ENCODE measurements at places on chromosomes 3 and 15.

DNA sequence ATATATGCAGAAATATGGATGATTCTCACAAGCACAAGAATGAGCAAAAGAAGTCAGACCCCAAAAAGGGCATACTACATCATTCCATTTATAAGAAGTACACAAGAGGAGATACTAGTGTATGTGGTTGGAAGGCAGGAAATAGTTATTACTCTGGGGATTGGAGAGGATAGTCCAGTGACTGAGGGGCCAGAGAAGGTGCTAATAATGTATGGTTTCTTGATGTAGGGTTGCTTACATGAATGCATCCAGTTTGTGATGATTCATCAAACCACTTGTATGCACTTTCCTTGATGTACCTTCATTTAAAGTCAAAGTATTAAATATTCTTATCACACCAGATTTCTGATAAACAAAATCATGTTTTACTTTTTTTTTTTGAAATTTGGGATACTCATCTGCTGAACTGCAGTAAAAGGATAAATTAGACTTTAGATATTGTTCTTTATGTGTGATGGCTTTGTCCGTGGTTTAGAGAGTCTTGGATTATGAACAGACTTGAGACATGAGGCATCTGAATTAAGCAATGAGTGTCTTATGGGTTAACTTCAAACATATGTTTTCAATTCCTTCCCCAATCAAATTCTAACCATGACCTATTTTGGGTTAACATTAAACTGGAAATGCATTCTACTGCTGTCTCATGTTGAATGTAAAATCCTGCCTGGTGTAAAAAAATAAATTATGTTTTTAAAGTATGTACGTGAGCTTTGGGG, 171.2 kb downstream of the SEMA6D start:
- DNase-seq, result no peak

DNA sequence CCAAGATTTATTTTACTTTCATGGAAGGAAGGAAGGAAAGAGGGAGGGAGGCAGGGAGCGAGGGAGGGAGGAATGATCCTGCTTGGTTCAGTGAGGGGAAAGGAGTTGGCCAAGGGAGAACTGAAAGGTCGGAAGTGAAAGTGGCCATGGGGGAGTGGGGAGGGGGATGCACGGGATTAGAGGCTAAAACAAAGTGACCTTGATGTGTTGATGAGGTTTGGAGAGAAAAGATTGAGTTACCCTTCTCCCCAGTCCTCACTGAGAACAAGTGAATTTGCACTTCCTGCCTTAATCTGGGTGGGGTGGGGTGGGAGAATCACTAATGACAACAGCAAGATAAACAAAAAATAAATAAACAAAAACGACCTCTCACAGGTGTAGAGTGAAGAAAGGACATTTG, 212.0 kb upstream of the TLE3 start:
- no peak for DNase-seq

DNA sequence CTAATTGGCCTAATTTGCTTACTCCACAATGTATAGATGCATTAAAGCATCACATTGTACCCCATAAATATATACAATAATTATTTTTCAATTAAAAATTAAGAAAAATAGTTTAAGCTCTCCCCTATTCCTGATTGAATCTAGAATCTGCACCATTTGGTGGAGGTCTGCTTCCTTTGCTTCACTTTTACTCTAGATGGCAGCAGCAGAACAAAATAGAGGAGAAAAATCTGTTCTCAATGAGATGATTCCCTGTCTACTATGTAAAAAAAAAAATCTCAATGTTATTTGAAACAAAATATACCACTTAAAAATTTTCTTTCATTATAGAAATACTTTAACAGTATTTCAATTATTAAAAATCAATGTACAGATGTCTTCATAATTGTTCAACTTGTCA, 109.6 kb upstream of the FXR1 start:
- no peak for DNase-seq

DNA sequence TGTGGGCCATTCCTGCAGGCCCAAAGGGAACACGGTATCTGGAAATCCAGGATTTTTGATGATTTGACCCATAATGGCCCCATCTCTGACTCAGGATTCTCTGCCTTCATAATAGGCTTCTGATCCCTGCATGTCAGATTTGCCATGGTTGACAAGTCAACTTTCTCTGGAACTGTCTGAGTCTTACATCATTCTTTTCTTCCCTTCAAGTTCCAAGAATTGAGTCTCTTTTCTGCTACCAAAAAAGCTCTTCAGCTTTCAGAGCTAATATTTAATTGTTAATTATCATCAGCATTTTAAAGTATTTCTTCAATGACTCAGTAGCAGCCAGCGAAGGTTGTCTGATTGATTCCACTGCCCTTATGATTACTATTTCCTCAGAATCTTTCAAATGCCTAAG, 244.4 kb upstream of the COL8A1 start:
- no peak for DNase-seq

- DNase-seq, result no peak
Observed at GRCh38 chr3:186476044-186476468, 68.1 kb downstream of the CRYGS start.

DNA sequence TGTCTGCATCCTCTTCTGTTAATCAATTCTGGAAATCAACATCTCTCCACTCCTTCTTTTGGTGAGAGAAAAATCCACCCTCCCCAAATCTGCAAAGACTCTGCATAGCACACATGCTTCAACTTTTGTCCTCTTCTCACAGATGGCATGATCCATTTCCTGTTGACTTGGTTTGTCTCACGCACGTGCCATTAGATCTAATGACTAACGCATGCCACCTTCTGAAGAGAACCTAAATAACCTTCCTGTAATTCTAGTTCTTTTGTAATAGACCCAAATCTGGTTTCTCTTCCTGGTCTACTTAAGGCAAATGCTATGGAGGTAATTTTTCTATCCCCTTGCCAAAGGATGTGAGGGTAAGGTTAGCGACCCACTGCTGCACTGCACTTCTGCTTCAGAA, 51.0 kb upstream of the ATOSA start:
- no peak for DNase-seq

- no peak for DNase-seq
Observed at GRCh38 chr3:43632269-43632733, 10.5 kb upstream of the ANO10 start.

DNA sequence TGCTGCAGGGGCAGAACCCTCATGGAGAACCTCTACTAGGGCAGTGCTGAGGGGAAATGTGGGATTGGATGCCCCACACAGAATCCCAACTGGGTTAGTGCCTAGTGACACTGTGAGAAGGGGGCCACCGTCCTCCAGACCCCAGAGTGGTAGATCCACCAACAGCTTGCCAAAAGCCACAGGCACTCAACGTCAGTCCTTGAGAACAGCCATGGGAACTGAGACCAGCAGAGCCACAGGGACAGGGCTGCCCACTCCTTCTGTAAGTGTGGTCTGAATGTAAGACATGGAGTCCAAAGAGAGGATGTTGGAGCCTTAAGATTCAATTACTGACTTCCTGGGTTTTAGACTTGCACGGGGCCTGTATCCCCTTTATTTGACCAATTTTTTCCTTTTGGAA, 1451.5 kb downstream of the SI start:
- DNase-seq, result no peak

DNA sequence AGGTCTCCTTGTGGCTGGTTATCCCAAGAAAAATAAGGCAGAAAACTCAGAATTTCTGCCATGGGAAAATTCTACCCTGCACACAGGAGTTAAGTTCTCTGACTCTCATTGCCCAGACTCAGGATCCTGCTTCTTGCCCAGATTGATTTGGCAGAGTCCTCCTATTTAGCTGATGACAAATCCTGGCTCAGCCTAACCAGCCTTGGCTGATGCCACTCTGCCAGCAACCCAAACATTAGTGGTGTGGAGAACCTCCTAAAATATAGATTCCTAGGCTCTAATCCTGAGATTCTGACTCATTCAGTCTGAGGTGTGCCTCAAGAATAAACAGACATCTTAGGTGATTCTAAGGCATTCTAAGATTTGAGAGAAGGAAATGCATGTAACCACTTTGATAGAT, 60.5 kb upstream of the ACTC1 start:
- no peak for DNase-seq

GRCh38 chr3:125410922-125411321, 35.8 kb upstream of the ZNF148 start:
- DNase-seq, result no peak

DNA sequence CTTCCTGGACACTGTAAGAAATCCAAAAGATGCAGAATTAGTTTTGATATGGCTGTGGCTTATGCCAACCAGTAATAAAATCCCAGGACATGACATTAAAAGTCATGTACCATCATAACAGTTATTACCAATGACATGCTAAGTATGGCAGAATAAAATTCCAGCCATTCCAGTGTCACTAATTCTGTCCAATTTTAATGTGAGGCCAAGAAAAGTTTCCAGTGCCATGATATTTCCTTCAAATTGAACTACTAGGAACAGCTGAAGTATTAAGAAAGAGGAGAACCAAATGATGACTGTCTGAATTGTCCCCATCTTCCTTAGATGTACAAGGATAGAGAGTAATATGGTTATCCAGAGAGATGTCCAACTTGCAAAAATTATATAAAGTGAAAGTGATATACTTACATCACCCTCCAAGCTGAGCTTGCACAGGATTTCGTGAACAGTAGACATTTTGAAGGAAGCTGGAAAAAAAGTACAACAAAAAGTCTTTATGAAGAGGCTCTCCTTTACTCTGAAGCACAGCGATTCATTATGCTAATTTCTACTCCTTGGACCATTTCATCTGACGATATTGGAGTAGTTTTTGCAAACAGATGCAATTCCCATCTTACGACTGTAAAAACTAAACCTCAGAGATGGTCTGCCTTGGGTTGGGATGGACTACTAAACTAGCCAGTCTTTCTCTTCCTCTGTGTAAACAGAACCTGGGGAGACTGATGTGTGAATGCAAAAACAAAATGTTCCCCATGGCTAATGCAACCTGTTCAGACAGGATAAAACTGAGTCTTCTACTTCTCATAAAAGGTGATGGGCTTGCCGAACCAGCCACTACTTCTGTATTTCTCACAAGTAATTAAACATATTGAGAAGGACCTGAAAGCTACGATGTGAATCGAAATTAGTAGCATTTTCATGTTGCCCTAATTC, 11.9 kb downstream of the ANXA2 start:
- DNase-seq, result no peak

GRCh38 chr15:62278534-62278933, 113.4 kb upstream of the C2CD4B start:
- DNase-seq, result no peak

GRCh38 chr3:188661806-188662205, 507.8 kb downstream of the LPP start:
- DNase-seq, result no peak

DNA sequence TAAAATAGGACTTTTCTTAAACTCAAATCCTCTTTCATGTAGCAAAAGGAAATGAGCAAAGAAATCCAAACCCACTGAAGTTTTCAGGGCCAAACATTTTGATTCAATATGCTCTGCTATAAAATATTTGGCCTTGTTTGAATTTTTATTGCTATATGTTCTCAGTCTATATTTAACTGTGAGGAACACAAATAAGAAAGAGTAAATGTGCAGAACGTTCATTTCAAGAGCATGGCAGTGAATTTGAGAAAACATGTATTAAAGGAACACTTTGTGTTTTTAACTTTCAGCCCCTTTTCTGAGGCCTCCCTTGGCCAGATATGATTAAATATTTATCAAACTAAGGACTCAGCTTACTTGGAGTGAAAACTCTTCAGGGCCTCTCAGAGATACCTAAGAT, 124.7 kb upstream of the CCNL1 start:
- DNase-seq, result no peak

GRCh38 chr3:50347187-50347813, 1.8 kb upstream of the ZMYND10 start:
- no peak for DNase-seq

- no peak for DNase-seq
Observed at GRCh38 chr15:94175420-94175819, 55.9 kb upstream of the MCTP2 start.

- no peak for DNase-seq
Observed at GRCh38 chr3:10395196-10395595, 74.3 kb upstream of the SEC13 start.

- no peak for DNase-seq
Observed at GRCh38 chr15:64836023-64836536, 5.6 kb upstream of the PLEKHO2 start.

GRCh38 chr15:64562003-64562640, 101.7 kb downstream of the ZNF609 start:
- no peak for DNase-seq

GRCh38 chr15:91649831-91650321, 203.6 kb upstream of the SLCO3A1 start:
- no peak for DNase-seq

DNA sequence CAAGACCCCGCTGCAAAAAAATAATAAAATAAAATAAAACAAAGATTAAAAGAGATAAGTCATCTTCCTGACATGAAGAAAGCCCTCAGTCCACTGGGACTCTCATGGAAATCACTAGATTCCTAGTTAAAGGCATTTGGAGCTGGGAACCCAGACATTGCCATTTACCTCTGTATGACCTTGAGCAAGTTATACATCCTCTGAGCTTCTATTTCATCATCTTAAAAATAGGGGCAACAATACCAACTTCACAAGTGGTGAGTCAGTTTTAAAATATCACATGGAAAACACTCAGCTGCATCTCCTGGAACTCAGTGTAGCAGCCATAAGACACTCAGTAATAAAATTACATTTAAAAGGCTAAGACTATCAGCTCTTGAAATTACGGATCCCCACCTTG, 334.8 kb downstream of the ERC2 start:
- DNase-seq, result no peak

- DNase-seq, result no peak
Observed at GRCh38 chr15:52256930-52257733, 38.5 kb downstream of the MYO5C start.

DNA sequence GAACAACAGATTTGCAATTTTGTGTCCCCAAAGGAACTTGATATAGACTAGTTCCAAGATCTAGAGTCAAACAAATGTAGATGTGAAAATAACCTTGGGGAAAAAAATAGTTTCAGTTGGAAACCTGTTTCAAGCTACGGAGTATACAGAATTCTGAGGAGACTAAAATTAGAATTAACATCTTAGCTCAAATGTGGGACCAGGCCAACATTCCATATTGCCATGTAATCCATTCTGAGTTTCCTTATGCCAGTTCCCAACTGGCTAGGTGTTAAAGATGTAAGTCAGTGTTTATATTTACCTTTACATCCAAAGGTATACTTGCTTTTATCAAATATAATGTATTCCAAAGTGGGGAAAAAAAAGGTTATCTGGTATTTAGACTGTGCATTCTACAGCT, 76.3 kb downstream of the UBE3A start:
- DNase-seq, result no peak

DNA sequence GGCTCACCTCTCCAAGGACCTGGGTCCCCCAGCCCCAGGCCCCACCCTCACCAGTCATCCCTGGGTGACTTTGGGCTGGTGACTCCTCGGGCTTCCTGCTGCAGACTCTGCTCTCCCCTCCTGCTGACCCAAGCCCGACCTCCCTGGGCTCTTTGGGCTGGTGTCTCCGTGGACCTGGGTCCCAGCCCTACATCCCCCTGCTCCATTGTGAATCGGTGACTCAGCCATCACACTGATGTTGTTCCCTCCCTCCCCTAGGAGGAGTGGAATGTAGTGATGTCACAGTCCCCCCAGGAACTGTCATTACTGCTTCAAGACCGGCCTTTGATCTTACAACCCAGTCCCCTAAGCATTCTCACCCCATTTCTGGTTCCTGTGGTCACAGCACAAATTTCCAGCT, 83.7 kb downstream of the ADAMTS7 start:
- no peak for DNase-seq

GRCh38 chr3:196175722-196176121, 35.5 kb downstream of the ZDHHC19 start:
- DNase-seq, result no peak

GRCh38 chr3:61448378-61448777, 113.0 kb upstream of the PTPRG start:
- DNase-seq, result no peak

- DNase-seq, result no peak
Observed at GRCh38 chr15:61640756-61641155, 411.7 kb upstream of the RORA start.

GRCh38 chr3:177598097-177598833, 401.0 kb upstream of the TBL1XR1 start:
- DNase-seq, result no peak
